ENCODE measurements at places on chromosomes 5 and 9.
A peak's percentile ranks its signal among the peaks of the same experiment; 100 is the strongest.

DNA sequence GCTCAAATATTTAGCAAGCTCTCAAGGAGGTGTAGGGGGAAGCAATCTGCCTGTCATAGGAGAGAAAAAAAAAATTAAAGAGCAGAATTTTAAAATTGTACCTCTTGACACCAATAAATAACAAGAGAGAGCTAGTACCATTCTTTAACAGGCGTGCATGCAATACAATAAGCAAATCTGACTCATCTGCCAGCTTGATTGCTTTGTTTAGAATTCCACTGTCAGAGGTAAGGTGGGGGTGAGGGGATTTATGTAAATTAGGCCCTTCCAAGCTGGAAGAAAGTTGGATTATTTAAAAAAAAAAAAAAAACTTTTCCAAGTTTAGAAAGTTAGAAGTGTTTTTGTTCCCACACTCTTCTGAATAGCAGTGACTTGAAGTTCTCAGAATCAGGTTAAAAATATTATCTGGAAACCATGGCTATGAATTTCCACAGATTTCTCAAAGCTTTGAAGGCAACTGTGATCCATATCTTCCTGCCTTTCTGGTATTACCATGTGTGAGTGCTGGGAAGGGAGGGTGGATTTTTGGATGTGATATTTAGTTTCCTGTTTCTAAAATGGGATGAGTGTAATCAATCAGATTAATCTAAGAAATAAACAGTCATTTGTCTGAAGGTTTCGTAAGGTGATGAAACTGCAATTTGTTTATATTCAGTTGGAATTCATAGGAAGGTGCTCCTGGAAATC is 477.5 kb downstream of the TLE4 start:
- DNase-seq = no peak

DNA sequence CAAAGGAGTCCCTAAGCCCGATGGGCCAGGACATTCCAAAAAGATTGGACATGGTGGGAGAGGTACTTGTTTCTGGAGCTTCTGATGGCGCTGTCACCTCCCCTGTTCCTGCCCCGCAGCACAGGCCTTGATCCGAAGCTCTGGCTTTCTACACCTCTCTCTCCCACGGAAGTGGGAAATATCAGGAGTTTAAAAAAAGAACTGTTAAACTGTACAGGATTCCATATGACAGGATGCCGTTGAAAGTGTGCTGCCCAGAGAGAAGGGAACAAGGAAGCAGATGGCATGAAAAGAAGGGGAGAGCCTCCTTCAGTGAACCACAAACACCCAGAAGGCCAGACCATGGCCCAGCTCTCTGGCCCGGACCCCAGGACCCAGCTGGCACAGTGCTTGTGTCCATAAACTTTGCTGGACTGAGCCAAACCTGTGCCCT is 26.8 kb upstream of the SLC2A8 start:
- DNase-seq = no peak

DNA sequence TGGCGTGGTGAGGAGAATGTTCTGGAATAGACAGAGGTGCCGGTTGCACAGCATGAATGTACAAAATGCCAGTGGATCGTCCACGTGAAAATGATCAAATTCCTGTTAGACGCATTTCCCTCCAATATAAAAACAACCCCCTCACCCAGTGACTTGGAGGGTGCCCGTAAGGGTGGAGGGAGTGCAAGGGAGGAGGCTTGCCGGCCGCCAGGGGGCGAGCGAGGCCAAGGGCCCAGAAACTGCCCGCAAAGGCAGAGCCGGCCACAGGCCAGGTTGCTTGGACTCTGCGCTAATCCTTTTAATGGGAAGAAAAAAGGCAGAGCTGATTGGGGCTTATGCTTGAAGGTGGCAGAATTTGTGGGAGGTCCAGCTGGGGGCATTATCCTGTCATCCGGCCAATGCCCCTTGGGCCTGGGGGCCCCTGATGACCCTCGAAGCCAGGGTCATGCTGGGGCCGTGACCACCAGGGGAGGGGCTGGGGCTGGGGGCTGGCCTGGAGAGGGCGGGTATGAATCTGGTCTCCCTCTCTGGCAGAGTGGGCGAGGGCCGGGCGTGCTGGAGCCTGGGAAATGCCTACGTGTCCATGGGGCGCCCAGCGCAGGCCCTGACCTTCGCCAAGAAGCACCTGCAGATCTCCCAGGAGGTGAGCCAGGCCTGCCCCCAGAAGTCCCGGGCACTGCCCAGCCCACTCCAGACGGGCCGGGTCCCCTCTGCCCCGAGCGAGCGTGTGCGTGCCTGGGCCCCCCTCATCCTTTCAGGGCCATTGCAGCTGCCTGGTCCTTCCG is 12.0 kb downstream of the GPSM1 start:
- DNase-seq = no peak

GRCh38 chr9:116883676-116884075 is 196.6 kb downstream of the TRIM32 start:
- DNase-seq = no peak

DNA sequence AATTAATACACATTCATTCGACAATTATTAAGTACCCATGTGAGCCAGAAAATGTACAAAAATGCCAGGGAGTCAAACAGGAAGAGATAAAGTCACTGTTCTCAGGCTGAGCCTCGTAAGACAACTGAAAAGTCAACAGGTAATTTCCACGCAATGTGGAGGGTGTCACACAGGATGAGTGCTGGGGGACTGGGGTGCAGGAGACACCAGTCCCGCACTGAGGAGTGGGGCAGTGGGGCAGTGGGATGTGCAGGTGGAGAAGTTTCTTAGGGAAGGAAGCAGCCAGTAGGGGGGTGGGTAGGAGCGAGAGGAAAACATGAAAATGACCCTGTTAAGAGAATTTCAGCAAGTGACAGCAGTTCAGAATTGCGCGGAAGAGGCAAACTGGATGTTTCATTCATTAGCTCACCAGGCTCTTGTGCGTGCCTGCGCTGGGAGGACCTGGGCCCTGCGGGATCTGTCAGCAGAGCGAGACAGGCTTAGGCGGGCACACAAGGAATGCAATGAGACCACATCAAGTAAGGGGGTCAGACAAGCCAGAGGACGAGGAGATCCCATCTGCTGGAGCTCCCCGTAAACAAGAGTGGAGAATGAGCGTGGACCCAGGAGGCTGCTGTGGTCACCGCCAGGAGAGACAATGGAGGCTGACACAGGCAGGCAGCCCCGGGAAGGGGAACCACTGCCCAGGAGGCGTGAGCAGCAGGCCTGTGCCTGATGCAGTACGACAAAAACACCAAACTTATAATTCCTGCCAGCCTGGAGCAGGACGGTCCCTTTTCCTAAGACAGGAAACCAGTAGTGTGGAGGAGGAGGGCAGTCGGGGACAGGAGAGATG is 21.0 kb downstream of the CAMSAP1 start:
- no peak for DNase-seq

GRCh38 chr5:107668154-107669095 is 2.3 kb downstream of the EFNA5 start:
- no peak for DNase-seq

GRCh38 chr5:33929925-33930690 is 6.1 kb upstream of the RXFP3 start:
- DNase-seq = no peak

DNA sequence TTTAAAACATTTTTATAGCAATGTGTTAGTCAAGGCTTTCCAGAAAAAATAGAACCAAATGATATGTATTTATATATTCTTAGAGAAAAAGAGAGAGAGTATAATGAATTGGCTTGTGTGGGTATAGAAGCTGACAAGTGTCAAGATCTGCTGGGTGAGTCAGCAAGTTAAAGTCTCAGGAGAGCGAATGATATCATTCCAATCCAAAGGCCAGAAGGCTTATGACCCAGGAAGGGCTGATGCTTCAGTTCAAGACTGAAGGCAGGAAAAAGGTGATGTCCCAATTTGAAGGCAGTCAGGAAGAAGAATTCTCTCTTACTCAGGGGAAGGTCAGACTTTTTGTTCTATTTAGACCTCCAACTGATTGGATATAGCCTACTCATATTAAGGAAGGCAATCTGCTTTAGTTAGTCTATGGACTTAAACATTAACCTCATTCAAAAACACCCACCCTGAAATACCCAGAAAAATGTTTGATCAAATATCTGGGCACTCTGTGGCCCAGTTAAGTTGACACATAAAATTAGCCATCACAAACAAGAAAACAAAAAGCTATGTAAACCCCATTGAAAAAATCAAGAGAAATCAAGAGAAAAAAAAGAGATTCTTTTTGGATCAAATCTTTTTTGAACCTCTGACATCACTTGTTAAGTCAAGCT is 189.6 kb downstream of the PIK3R1 start:
- DNase-seq = no peak

GRCh38 chr5:150345716-150346115 is 11.8 kb upstream of the TCOF1 start:
- no peak for DNase-seq

GRCh38 chr5:147789820-147790219 is 7.3 kb upstream of the JAKMIP2 start:
- no peak for DNase-seq

DNA sequence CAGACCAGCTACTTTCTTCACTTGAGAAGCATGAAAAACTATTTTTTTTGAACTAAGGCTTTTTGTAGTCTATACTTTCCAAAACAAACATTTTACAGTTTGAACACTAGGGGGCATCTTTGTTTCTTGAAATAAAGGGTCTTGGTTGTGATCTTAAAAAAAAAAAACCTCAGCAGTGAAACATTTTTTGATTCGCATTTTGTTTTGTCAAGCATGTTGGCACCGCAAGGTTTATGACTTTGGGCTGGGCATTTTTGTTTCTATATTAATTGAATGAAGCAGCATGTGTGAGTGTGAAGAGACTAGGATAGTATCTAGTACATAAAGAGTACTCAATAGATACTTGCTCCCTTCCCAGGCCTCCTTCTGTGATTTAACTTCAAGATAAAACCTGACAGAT is 31.6 kb upstream of the ACOT12 start:
- DNase-seq = no peak

DNA sequence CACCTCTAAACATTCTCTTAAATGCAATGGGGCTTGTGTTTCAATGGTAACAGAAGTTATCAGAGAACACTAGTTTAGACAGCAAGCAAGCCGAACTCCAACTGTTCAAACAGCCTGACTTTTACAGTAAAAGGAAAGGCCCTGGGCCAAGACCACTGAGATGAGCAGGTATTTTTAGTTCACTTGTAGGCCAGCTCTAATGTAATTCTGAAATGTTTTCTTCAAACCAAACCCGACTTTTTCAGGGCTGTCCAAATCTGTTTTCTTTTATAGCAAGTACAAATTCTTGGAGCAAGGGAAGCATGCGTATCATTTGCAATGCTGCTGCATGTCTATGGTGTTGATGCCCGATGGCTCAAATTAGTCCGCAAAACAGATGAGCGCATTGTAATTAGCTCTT is 192.9 kb downstream of the SLF1 start:
- DNase-seq = no peak

GRCh38 chr5:72818866-72819534 is 2.5 kb downstream of the TNPO1 start:
- DNase-seq = peak; percentile 43

DNA sequence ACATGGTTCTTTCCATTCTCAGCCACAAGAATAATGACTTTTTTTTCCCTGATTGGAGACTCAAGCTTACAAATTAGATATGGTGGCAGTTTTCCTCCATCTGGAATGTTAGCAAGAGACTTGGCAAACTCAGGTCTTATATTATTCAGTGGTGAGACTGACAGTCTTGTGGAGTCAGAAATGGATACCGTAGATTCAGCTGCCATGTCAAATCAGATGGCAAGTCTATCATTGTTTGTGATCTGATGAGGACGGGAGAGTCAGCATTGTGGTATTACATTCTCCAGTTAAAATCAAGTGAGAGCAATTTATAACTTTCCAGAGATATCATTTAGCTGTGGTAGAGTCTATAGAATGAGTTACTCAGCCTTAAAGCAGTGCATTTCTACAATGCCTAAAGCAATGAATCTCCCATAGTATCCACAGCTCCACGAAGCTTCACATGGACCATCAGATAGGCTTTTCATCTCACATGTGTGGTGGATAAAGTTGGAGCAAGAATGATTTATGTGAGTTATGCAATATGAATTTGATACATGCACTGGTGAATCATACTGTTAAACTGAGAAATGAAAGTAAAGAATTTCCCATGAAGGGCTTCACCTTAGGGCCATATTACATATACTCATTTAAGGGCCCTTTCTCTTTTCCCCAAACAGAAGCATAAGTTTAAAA is 430.6 kb downstream of the ZNF608 start:
- no peak for DNase-seq

DNA sequence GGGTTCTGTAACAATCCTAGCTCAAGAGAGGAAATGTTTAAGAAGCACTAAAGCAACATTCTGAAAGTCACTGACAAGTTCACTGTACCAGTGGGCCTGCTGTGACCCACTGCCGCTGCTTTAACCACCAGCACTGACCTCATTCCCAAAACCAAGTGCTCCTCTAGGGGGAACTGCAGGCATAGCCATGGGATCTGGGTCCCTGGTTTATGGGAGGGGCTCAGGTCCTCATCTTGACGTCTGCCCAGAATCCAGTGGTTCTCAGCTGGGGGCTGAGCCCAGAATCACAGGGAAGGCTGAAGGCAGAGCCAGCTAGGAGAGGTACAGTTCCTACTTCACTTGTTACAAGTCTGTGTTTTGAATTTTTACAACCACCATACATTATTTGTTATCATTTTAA is 36.1 kb upstream of the SLC2A8 start:
- no peak for DNase-seq

- no peak for DNase-seq
These were observed 447.2 kb downstream of the PDE4D start for GRCh38 chr5:59446356-59446755.

- DNase-seq = no peak
These were observed 2186.5 kb upstream of the ACO1 start for GRCh38 chr9:30197954-30198353.

- DNase-seq = no peak
These were observed 1.3 kb upstream of the KLHL9 start for GRCh38 chr9:21336457-21336856.

GRCh38 chr5:54146916-54147315 is 163.5 kb downstream of the ARL15 start:
- no peak for DNase-seq

DNA sequence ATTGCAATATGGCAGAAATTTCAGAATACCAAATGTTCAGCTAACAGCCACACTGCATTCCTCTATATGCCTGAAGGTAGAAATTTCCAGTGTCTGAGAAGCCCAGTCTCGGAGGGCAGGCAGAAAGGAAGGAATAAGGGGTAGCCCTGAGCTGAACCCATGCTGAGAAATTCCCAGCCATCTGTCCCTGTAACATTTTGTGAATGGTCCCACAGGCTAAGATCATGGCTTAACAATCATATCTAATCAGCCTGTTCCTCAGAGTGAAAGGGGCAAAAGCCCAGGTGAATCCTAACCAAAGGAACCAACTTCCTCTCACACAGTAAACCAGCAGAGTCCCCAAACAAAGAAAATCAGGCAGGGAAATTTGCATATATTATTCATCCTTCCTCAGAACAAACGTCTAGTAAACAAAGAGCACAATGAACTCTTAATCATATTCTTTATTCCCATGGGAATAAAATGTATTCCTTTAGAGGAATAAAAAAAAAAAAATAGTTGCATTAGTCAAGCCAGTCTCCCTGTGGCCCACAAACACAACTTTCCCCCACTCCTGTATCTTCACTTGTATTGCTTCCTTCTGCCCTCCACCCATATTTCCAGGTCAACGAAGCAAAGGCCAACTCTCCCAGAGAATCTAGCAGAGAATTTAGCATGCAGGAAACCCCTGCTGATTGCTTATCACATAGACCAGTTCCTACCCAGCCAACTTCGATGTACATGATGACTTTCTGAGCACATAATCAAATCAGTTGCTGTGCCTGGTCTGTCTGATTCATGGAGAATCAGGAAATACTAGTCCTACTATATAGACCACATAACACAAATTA is 257.6 kb downstream of the FAM114A2 start:
- no peak for DNase-seq

GRCh38 chr9:105511446-105511845 is 46.5 kb upstream of the FKTN start:
- no peak for DNase-seq

Measured in activated T-cell treated with anti-CD3 and anti-CD28 coated beads, Interleukin-2, amount 50 U/mL, for 24 hours (primary cell).